ENCODE measurements at places on chromosomes 4 and X.

DNA sequence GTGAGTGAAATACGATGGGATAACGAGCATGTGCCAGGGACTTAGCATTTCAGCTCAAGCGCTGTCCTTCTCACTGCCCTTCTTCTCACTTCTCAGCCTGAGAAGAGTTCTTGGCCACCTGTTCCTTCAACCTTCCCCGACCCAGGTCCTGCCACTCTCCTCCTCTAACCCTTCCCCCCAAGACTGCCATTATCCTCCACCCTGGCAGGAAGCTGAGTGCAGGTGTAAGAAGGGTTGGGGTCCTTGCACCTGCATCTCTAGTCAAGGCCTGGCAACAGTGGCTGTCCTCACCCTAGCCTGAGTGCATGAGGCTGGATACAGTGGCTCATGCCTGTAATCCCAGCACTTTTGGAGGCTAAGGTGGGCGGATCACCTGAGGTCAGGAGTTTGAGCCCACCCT is 19.9 kb upstream of the STIM2 start:
- DNase-seq = no peak

- DNase-seq = no peak
Measured at GRCh38 chrX:125175991-125176584, 143.6 kb upstream of the TEX13C start.

GRCh38 chrX:125291124-125291523 is 28.5 kb upstream of the TEX13C start:
- DNase-seq = no peak

DNA sequence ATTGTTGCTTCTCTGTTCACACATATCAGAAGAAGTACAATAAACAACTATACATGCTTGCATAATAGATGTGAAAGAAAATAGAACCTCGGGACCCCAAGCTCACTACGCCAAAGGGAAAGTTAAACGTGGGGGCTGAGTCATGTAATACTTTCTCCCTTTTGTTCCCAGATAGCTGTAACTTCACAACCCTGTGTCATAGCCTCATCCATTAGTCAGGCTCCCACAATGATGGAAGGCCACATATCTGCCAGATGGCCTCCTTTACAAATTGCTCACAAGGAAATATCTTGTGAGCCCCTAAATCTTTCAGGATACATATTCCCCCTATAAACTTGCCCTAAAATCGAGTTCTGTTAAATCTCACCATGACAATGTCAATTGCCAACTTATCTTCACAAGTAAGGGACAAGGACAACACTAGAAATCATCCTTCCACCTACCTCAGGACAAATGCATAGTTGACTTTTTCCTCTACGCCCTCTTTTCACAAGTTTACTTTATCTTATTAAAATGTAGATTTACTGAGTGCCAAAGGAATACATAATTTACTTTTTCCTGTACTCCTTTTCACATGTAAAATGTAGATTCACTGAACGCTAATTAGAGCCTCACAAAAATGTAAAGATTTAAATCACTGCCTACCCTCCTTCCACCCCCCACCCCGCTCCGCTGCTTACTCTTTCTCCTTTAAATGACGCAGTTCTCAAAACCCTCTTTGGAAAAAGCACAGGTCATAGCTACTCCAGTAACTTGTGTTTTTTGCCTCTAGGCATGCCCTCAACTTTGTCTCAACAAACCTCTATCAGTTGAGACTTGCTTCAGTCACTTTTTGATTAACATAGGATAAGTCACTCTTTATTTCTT is 477.1 kb downstream of the DTHD1 start:
- no peak for DNase-seq

GRCh38 chr4:53100501-53101190 is 238.5 kb downstream of the RASL11B start:
- no peak for DNase-seq

DNA sequence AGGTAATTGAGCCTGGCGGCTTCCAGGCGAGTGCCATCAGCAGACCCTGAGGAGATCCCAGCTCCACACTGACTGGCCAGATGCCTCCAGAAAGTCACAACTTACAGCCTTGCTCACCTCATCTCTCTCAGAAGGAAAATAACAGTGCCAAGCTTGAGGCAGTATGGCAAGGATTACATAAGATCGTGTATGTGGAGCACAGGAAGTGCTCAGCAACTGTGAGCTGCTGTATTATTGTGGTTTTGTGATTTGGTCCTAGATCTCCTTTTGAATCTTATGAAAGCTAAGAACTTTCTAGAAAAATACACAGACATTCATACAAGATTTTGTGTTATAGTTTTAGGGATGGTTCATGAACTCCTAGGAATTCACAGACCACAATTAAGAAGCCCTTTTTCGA is 14.0 kb downstream of the RASL11B start:
- no peak for DNase-seq

DNA sequence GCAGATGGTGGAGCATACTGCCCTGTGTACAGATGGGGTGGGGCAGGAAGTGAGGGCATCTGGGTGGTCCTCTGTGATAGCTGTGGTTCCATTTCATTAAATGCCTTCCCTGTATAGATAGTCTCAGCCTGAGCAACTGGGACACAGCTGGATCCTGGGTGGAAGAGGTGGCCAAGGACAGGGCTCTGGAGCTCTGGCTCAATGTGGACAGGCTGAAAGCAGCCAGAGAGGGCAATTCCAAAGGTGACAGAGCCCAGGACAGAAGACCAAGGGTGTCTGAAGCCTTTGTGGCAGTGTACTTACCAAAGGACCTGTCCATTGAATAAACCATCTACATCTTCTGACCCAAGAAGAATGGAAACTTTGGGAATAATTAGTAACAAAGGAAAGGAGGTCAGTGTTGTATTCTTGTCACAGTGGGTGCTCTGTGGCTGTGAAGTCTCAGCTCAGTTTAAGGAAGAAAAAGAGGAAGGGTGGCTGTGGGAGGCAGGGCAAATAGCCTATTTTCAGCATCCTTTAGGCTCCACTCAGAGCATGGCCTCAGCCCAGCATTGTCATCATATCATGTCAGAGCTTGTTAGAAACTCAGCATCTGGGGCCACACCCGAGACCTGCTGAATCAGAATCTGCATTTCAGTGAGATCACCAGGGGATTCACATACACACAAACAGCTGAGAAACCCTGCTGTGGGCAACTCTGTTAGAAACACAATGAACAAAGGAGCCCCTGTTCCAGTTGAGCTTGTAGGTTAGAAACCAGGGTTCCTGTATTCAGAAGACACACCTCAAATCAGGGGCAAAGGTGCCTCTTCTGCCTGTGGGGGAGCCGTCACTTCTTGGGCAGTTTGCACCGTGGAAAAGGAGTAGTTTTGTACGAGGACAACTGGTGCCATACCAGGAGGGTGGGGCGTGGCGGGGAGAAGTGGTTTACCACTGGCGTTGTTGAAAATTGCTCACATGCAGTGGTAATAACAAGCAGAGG is 168.6 kb downstream of the PTTG2 start:
- DNase-seq = peak; percentile 67

DNA sequence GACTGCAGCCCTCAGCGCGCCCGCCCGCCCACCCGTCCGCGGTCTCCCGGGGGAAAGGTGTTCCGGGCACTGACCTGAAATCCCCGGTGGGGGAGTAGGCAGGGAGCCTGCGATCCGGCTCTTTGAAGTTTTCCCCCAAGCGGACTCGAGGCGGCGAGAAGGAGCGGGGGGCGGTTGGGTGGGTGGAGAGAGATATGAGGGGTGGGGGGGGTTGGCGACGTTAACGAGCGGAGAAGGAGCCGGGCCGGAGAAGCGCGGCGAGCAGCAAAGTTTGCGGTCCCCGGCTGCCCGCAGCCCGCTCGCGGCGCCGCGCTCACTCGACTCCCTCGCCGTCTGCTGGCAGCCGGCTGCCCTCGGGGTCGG is 636 bp downstream of the BCOR start:
- peak; percentile 32 for DNase-seq

- no peak for DNase-seq
Measured at GRCh38 chr4:55670695-55671094, 34.6 kb upstream of the NMU start.

- DNase-seq = peak; percentile 69
Measured at GRCh38 chr4:86935853-86936733, 1.3 kb downstream of the AFF1 start.

DNA sequence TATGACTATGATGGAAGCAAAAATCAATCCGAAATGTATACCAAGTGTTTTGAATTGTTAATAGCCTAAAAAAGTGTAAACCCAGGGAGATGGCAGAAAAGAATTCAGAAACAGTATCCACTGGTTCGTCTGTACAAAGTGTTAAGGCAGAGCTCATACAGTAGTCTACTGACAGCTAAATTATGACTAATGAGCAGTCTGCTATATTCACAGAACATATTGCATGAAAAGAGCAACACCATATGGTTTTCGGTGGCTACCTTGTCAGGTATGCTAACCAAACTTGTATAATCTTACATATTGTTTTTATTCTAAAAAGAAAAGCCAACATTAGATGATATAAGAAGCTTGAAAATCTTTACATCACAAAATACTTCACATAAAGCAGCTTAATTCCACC is 18.5 kb downstream of the EPHA5 start:
- DNase-seq = no peak

DNA sequence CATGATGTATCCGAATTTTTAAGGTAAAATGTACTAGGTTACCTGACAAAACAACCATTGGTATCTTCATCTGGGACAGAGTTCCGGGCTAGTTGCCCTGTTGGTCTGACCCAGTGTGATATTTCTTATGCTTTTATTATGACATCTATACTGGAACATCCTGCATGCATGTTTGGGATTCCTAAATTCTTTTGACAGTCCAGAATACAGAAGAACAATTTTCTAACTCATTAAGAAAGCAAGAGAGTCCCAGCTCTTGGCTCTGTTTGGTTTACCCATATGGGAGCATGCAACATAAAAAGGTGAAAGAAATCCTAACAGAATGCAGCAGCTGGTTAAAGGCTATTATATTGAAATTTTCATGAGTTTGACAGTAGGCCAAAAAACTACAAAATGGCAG is 247.7 kb upstream of the FTHL17 start:
- no peak for DNase-seq

DNA sequence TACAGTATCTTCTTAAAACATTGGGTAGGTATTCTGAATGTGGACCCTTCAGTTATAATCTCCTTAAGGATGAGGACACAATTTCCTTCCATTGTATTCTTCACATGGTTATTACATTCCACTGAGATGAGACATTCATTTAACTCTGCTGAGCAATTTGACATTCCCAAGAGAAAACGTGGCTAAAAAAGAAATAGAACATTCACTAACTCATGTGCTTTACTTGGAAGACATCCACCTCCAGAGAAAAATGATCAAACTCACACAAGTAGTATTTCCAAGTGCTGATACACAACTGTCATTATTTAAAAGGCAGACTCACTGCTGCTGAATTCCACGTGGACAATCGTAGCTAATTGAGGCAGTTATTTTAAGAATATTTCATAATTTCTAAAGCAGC is 227.9 kb upstream of the ANKRD50 start:
- no peak for DNase-seq

- no peak for DNase-seq
Measured at GRCh38 chrX:77017093-77017492, 430.1 kb upstream of the FGF16 start.

DNA sequence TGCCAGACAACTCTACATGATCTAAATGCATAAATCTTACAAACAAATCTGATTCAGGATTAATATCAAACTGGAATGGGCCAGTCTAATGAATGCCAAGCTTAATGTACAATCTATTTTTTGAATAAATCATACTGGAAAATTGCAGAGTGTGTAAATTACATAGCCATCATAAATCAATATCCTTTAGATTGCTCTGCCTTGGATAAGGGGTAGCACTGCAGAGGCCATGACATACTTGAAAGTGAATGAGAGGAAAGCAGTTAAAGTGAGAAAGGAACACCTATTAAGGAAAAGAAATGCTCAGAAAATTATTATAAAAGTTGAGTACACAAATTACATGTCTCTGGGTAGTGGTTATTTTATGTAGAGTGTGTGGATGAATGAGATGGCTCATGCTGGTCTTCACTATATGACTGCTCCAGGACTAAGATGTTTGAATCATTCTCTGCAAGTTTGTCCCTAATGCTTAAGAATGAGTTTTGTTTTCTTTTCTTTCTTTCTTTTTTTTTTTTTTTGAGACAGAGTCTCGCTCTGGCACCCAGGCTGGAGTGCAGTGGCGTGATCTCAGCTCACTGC is 100.2 kb downstream of the ADGRL3 start:
- DNase-seq = no peak

- DNase-seq = no peak
Measured at GRCh38 chrX:31340587-31340986, 268.7 kb upstream of the FTHL17 start.

DNA sequence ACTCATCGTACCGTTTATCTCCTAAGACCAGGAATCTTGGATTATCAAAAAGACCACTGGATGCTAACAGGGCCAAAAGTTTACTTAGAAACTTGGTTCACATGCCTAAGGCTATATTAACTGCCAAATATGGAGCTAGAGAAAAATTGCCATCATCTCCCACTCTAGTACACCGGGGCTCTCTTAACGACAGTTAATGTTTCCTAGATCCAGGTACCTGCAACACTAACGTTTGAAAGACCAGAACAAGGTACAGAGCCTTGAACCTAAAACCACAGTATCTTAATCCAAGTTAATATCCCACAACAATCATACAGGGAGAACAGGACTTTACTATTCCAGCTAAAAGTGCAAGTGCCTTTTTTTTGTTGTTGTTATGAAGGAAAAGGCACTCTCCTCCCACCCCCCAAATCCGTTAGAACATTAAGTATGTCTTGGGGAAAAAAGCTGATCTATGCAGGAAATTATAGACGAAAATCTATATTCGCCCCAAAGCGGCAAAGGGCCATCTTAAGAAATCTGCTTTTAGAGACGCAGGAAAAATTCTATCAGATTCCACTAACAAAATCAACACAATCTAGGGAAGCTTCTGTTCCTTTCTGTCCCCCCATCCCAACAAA is 1.3 kb downstream of the G3BP2 start:
- no peak for DNase-seq

DNA sequence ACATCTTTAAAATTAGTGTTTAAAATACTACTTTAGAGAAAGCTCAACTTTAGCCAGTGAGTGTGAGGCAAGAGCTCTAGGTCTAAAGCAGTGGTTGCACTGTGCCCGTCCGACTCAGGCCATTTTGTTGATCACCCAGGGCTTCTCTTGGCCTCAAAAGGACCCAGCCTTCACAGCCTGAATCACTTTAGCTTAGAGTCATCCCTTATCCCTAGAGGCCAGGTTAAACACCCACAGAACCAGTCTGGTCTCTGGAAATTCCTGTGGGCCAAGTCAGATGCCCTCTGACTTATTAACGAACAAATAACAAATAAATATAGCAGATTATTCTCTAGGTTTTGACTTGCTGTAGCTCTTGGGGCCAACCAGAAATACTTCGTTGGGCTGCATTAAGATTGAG is 102.3 kb downstream of the WWC2 start:
- no peak for DNase-seq

- DNase-seq = no peak
Measured at GRCh38 chrX:24464498-24464835, 619 bp upstream of the PDK3 start.

- peak; percentile 40 for DNase-seq
Measured at GRCh38 chrX:15761564-15762191, 23.6 kb downstream of the CA5B start.

- no peak for DNase-seq
Measured at GRCh38 chr4:492412-492811, 6.5 kb downstream of the ZNF721 start.

DNA sequence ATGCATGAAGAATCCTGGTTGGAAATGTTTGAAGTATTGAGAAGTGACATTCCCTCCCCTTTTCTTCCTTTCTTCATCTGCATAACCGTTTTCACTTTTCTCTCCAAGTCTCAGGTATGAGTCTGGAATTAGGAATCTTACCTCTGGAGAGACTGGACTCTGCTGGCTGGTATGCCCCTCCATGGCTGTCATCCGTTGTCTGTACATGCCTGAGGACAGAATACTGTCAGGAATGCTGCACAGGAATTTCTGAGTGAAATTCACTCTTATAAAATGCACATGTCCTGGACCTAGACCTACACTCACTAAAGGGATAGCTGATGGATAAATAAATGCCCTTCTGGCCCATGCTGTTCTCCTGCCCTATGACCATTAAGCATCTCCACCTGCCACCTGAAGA is 179.5 kb downstream of the MSN start:
- no peak for DNase-seq
